Activated CD8-positive, alpha-beta memory T cell treated with anti-CD3 and anti-CD28 coated beads for 1 hour (primary cell): ENCODE measurements at places on chromosomes 5 and 9.

DNA sequence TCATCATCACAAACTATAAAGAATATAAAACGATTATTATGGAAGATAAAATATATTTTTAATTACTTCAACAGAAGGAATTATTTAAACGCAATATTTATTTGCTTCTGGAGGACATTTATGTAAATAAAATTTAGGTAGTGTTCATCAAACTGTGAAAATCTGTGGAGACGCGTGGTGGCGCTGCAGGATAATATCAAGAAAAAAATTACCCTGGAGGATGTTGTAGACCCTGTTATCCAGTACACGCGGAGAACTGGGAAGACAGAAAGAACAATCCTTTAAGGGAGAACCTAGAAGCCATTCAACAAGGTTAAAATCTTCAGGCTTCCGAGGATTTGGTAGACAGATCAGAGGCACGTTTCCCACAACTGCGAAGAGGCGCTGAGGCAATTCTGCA is at the start of gene PCDHB12:
TSS of gene PCDHB12 (plus strand) at position 242 of the 400 bp plus-strand sequence. CDS start 189 bp downstream, outside the sequence.
- DNase-seq = no peak

- no peak for DNase-seq
These were observed 689 bp downstream of the AK3 start for GRCh38 chr9:4740388-4740637.

DNA sequence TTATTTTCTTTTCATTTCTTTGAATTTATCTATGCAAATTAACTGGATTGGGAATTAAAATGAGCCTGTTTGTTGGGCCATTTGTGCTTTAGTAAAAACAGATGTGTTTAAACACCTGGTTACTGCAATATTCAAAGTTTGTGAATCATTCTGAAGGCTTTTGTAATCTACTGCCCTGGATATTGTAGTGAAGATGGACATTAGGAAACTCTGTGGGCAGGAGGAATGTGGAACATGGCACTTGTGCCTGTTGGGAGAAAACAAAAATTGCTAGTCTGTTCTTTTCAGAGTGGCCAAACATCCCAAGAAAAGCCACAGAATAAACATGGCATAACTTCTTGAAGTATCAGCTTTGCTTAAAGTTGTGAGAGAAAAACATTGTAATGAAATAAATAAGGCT is 40.8 kb downstream of the CHSY3 start:
- DNase-seq = no peak

GRCh38 chr9:86336058-86336457 is 18.2 kb downstream of the TUT7 start:
- no peak for DNase-seq

DNA sequence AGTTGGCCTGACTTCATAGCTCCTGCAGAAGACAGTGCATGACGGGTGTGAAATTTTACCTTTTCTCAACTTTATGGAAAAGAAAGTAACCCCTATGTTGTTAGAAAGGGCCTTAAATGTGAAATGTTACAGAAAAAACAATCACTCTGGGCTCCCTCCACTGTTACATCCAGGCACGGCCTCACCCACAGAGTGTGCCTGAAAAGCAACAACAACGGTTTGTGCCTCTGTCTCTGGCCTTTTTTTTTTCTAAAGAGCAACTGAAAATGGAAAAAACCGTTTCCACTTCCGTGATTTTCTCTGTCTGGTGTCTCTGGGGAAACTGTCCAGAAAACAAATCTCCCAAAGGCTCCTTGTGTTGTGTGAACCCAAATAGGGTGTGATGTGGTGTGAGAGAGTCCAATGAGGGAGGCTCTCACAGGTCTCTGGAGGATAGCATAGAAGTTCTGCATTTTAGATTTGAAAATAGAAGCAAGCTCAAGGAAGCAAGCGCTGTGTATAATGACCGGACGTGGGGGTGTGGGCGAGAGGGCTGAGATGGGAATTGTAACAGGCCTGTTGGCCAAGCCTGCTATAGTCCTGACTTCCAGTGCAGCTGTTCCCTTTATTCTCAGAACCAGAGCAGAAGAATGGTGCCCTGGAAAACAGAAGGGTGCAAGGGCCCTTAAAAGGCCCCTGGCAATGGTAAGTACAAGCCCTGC is 221.8 kb upstream of the TUT7 start:
- DNase-seq = no peak

DNA sequence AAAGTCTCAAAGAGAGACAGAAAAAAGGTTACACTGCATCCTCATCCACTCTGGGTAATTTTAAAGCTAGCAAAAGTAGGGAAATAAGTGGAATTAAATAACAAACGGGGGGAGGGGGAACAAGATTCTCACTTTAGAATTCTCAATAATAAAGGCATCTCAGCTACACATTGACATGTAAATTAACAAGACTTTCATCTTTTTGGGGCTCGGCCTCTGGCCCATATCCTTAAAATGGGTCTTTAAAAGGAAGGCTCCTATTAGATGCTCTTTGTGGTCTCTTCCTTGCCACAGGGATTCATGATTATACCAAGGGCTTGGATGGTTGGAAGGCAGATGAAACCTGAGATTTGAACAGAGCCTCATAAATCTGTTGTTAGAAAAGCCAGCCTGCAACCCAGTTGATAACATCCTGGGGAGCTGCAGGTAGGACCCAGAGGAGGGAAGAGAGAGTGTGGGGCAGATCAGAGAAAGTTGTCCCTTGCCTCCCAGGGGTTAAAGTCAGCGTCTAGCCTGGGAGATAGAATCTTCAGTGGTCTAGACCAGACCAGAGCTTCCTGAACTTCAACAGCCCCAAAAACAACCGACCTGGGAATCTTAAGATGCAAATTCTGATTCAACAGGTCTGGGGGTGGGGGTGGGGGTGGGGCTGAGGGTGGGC is 135.9 kb downstream of the GCNT1 start:
- DNase-seq = no peak
